Activated gamma-delta T cell treated with Interleukin-2 at 50 U/mL for 16 hours (primary cell): ENCODE measurements at places on chromosomes 6 and 20.

DNA sequence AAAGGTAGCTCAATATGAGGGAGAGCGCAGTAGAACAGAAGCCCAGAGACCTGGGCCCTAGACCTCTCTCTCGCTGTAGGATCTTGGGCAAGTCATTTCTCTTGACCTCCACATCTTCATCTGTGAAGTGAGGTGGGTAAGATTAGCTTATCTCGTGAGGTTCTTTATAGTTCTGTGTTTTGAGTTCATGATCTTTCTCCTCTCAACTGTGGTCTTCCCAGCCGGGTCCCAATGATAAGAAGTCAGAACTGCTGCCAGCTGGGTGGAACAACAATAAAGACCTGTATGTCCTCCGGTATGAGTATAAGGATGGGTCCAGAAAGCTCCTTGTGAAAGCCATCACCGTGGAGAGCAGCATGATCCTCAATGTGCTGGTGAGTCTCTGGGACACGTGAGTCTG is 6.9 kb downstream of the PSMF1 start:
- no peak for DNase-seq

DNA sequence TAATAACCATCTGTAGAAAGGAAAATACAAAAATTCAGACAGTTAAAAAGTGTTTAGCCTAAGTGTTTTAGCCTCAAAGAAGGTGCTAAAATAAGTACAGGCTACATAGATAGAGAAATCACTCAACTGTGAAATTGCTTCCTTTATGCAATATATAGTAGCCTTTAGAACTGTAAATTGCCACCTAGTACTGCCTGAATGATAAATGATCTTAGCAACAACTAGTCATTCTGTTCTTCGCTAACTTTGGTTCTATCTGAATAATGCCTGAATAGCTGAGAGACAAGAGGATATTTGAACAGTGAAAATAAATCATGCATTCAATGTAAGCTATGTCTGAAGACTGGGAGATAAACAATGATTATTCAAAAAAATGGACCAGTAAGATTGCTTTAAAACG is 603.3 kb upstream of the PTCHD4 start:
- DNase-seq = no peak

GRCh38 chr6:126300735-126301134 is 39.2 kb upstream of the CENPW start:
- no peak for DNase-seq

DNA sequence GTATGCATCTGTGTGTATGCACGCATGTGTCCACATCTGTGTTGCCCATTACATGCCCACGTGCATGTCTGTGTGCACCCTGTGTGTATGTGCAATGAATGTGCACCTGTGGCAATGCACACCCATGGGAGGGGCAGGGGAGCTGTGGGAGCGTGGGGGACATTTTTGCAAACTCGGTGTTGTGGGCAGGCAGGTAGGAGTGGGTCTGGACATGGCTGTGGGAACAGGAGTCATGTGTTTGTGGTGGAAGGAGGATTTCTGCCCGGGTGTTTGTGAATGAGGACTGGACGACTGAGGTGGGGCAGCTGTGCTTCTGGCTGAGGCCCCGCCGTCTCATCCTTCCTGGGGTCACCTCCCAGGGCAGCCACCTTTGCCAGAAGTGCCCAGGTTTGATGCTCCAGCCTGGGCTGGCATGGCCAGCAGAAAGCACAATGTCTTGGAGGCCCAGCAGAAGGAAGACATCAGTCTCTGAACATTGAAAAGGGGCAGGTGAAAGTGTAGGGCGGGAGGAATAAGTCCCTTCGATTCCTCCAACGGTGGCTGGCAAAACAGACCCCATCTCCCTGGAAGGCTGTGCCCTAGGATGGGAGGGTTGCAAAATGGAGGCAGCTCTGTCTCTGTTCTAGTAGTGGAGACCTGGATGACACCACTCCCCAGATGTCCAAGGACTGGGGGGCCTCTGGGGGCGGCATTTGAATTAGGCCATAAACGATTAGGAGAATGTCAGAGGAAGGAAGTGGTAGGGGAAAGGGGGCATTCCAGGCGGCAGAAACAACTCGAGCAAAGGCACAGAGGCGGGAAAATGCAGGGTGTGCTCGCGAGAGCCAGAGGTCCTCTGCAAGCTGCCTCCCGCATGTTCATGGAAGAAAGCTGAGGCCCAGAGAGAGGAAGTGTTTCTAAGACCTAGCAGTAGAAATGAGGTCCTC is 19.1 kb upstream of the ARMC12 start:
- DNase-seq = no peak

DNA sequence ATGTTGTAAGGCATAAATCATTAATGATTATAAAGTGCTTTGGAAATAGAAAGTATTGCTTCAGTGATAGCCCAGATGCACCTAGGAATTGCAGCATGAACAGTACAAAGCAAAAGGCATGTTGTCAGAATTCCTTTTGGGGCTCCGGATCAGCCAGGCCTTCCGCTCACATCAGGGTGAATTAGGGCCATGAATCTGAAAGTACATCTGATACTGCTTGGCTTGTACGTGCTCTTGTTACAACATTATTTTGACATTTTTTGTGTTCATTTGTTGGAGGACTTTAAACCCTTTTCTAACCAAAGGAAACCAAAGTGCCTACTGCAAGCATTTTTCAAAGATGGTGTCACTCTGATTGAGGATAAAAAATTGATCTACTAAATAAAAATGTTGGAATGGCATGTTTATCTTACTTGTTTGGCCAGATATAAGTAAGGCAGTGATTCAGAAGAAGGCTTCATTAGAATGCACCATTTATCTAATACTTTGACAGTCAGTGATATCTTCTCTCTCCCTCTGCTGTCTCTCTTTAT is 1005.6 kb upstream of the FLRT3 start:
- no peak for DNase-seq

- DNase-seq = no peak
These were observed 2.8 kb downstream of the PDE10A start for GRCh38 chr6:165659945-165660856.

DNA sequence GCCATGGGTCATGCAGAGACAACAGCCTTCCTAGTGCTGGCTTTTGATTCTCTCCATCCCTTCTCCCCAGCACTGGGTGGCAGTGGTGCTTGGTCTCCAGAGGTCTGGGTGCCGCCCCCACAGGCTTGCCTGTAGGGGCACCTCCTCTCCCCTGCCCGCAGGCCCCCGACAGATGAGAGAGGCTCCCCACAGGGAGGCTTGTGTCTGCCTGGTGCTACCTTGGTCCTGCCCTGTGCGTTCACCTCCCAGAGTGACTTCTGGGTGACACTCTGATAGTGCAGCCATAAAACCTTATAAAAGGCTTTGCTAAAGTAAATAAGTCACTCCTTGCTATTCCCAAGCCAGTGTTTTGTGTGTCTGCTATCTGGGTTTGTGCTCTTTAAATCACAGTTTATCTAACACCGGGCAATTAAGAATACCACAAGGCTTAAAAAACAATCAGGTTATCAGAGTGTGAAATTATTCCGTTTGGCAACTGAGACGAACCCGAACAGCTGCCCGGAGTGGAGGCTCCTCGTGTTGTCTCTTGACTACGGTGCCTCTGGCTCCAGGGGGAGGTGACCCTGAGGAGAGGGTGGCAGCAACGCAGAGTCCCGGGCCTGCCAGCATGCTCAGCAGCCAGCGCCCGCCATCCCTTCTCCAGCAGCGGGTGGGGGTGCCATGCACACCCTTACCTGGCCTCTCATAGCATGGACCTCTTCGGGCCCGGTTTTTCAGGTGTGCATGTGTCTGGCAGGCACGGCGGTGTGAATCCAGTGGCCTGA is 5.4 kb upstream of the C20orf204 start:
- DNase-seq = no peak

GRCh38 chr6:52161689-52162438 is 24.3 kb upstream of the IL17A start:
- DNase-seq = no peak

- DNase-seq = no peak
These were observed 154.3 kb upstream of the DTNBP1 start for GRCh38 chr6:15817100-15817499.

GRCh38 chr20:38343311-38344106 is 2.8 kb upstream of the LBP start:
- no peak for DNase-seq

DNA sequence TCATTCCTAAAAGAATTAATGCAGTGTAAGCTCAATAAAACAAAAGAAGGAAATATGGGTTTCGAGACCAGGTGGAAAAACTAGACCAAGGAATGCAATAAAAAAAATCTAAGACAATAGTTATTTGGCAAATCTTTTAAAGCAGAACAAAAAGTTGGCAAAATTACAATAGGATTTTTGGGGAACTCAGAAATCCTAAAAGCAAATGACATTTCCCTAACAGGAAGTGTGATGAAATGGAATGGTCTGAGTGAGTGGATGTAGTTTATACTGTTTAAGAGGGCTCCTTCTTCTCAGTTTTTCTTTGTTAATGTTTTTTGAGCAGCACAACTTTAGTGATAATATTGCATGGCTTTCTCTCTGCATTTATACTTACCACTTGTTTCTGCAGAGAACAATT is 190.0 kb downstream of the PLCB4 start:
- no peak for DNase-seq

DNA sequence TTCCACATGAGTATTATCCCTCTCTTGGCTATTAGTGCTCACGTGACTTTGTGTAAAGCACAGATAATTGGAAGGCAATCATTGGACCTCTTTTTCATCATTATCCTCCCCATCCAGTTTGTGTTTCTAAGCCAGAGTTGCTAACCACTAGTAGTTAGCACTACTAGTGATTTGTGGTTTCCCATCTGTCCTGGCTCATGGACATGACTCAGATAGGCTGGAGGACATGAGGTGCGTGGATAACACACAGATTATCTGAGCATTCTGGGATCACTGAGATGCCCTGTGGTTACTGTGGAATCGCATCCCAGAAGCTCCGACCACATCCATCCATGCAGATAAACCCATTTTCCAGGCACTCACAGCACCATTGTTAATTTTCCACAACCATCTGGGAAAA is 123.8 kb upstream of the NAA20 start:
- DNase-seq = no peak

- no peak for DNase-seq
These were observed 133.1 kb downstream of the LY86 start for GRCh38 chr6:6721606-6722005.

DNA sequence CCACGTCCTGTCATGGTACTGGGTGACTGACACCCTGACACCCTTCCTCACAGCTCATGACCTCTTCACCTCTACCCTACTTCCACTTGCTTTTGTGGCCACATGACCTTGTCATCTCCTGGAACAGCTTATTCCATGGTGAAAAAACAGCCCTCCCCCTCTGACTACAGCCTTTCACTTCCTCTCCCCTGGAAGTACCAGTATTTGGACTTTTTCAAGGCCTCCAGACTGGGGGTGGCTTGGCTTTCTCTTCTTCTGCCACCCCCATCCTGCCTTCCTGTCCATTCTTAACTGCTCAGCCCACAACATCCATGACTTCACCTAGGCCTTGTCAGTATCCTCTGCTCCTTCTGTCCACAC is 168.4 kb downstream of the CARMIL1 start:
- no peak for DNase-seq

- no peak for DNase-seq
These were observed 45.1 kb upstream of the EEF1A1 start for GRCh38 chr6:73565767-73566485.

GRCh38 chr6:73513496-73513854 is 7.4 kb downstream of the EEF1A1 start:
- no peak for DNase-seq
